ENCODE measurements at places on chromosomes 4 and X.

DNA sequence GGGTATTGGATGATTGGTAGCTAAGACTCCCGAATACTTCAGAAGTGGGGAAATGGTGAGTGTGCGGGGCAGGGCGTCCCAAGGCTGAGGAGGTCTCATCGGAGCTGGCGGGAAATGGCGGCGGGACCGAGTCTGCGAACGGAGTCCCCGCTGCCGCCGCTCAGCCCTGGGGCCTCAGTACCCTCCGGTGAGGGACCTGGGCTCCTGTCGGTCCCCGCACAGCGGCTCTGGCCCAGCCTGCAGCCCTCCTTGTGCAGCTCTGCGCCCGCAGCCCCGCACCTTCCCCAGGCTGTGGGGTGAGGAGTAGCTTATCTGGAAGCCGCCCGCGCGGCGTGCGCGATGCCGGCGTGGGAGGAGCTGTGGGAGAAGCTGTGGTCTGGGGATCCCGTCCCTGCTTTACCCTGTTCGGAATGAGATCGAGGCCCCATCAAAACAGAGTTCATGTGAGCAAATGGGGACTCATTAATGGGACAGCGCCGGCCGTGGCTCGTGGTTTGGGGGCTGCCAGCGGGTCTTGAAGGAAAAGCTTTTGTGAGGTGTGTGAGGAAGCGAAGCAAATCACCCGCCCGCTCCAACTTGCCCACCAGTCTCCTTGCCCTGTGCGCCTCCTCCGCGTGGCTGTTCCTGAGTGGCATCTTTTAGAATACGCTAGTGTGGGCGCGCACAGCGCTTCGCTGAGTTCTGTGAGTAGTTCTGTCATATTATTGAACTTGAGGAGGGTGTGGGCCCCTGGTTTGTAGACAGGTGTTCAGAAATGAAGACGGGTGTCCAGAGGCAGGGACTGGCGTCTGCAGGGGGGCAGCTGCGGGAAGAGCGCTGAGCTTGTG is 531 bp downstream of the ZNF141 start:
- DNase-seq: no peak
- H3K4me3 ChIP-seq: peak overlapping the region; percentile 70
- H3K27me3 ChIP-seq: no peaks in the 10 kb centered on the region
- H3K36me3 ChIP-seq: no peaks in the 10 kb centered on the region
- H3K4me1 ChIP-seq: no peaks in the 10 kb centered on the region

- no peak overlapping the region for H3K27ac ChIP-seq
- no peaks in the 10 kb centered on the region for H3K36me3 ChIP-seq
- DNase-seq: no peak
- no peaks in the 10 kb centered on the region for H3K4me1 ChIP-seq
Measured at GRCh38 chrX:46673620-46674359, 85.1 kb downstream of the SLC9A7 start.

DNA sequence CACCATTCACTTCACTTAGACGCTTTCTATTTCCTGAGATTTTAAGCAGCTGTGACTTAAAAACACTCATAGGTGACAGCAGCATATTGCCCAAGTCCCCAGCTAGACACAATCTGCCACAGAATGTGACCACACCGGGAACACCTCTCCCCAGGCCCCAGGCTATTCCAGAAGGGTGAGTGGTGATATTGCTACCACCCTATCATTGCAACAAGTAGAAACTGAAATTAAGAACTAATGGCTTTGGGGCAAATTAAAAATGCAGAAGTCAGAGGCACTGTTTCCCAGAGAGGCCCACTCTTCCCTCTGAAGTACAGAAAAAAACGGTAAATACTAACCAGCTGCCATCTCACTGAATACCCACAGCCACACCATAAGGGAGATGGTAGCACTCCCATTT is 35.0 kb downstream of the QDPR start:
- no peaks in the 10 kb centered on the region for H3K27me3 ChIP-seq
- no peak overlapping the region for H3K27ac ChIP-seq
- H3K36me3 ChIP-seq: no peaks in the 10 kb centered on the region
- no peaks in the 10 kb centered on the region for H3K4me1 ChIP-seq
- H3K4me3 ChIP-seq: no peak overlapping the region

DNA sequence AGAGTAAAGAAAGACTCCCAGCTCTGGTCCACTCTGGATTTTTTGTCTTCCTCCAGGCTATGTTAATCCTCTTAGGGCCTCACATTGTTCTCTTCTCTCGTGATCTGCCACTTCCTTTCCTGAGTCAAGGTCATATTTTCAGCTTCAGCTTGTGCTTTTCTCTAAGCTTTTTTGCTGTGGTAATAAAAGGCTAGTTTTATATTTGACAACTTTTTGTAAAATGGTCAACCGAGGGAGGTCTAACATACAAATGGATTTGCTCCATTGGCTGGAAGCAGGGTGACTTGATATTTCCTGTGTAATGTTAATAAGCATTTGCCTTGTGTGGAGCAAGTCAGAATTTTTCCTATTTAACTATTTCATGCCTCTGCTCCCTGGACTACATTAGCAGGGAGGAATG is 239.7 kb downstream of the RAB28 start:
- no peak for DNase-seq
- no peaks in the 10 kb centered on the region for H3K27me3 ChIP-seq
- no peak overlapping the region for H3K27ac ChIP-seq
- no peaks in the 10 kb centered on the region for H3K36me3 ChIP-seq
- no peak overlapping the region for H3K4me3 ChIP-seq

GRCh38 chrX:152632445-152633097 is 5.1 kb upstream of the GABRQ start:
- no peak for DNase-seq
- no peak overlapping the region for H3K4me3 ChIP-seq
- H3K36me3 ChIP-seq: no peaks in the 10 kb centered on the region
- H3K27ac ChIP-seq: no peak overlapping the region
- H3K4me1 ChIP-seq: peaks cover 3% of the 10 kb centered on the region

GRCh38 chrX:72016881-72017783 is 106.5 kb downstream of the NHSL2 start:
- no peak overlapping the region for H3K27ac ChIP-seq
- H3K27me3 ChIP-seq: peaks cover 5% of the 10 kb centered on the region
- no peaks in the 10 kb centered on the region for H3K36me3 ChIP-seq
- no peak overlapping the region for H3K4me3 ChIP-seq
- DNase-seq: no peak

DNA sequence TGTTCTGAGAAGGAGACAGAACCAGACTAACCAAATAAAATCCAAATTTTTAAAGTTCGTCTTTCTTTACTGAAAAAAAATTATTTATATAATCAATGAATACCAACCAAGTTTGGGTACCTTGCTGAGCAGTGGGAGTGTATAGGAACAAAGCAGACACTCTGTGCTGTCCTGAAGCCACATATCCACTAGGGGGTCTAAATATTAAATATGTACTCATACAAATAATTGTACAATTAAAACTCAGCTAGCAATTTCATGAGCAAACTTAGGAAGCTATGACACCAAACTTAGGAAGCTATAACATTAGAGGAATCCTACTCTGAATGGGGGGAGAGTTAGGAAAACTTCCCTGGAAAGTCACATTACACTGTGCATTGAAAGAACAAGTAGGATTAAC is 582.0 kb upstream of the EPHA5 start:
- no peaks in the 10 kb centered on the region for H3K4me1 ChIP-seq
- no peak overlapping the region for H3K4me3 ChIP-seq
- no peaks in the 10 kb centered on the region for H3K27me3 ChIP-seq
- no peak overlapping the region for H3K27ac ChIP-seq

- H3K27me3 ChIP-seq: no peaks in the 10 kb centered on the region
- no peak for DNase-seq
- H3K27ac ChIP-seq: no peak overlapping the region
- H3K36me3 ChIP-seq: no peaks in the 10 kb centered on the region
Measured at GRCh38 chr4:113232194-113232593, 182.7 kb downstream of the ANK2 start.

DNA sequence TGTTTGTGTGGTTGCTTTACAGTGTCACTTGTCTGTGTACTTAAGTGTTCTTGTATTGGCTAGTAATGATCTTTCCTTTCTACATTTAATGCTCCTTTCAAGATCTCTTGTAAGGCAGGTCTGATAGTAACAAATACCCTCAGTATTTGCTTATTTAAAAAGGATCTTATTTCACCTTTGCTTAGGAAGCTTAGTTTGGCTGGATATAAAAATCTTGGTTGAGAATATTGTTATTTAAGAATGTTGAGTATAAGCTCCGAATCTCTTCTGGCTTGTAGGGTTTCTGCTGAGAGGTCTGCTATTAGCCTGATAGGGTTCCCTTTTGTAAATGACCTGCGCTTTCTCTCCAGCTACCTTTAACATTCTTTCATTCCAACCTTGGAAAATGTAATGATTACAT is 35.7 kb downstream of the LCORL start:
- H3K4me3 ChIP-seq: no peak overlapping the region
- no peaks in the 10 kb centered on the region for H3K27me3 ChIP-seq

DNA sequence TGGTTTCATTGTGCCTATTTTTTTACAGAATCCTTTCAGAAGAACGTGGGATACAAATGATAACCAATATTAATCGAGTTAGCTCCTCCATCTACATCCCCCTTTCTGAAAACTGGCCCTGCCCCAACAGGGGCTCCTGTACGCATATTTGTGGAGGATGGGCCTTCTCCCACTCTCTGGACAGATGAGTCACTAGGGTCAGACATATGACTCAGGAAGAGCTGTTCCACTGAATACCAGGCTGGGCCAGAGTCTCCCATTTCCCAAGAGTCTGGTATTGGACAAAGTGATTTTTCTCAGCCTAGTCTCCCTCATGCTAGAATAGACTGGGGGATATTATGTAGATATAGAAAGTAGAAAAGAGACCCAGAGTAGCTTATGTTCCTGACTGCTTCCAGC is 142.4 kb downstream of the TSPAN5 start:
- DNase-seq: no peak
- no peak overlapping the region for H3K4me3 ChIP-seq
- peaks cover 24% of the 10 kb centered on the region for H3K4me1 ChIP-seq
- H3K27me3 ChIP-seq: no peaks in the 10 kb centered on the region
- no peak overlapping the region for H3K27ac ChIP-seq

GRCh38 chr4:147658501-147658900 is 25.5 kb downstream of the PRMT9 start:
- no peaks in the 10 kb centered on the region for H3K4me1 ChIP-seq
- no peak overlapping the region for H3K27ac ChIP-seq
- H3K27me3 ChIP-seq: no peaks in the 10 kb centered on the region
- no peak overlapping the region for H3K4me3 ChIP-seq
- peaks cover 99% of the 10 kb centered on the region for H3K36me3 ChIP-seq
- no peak for DNase-seq

DNA sequence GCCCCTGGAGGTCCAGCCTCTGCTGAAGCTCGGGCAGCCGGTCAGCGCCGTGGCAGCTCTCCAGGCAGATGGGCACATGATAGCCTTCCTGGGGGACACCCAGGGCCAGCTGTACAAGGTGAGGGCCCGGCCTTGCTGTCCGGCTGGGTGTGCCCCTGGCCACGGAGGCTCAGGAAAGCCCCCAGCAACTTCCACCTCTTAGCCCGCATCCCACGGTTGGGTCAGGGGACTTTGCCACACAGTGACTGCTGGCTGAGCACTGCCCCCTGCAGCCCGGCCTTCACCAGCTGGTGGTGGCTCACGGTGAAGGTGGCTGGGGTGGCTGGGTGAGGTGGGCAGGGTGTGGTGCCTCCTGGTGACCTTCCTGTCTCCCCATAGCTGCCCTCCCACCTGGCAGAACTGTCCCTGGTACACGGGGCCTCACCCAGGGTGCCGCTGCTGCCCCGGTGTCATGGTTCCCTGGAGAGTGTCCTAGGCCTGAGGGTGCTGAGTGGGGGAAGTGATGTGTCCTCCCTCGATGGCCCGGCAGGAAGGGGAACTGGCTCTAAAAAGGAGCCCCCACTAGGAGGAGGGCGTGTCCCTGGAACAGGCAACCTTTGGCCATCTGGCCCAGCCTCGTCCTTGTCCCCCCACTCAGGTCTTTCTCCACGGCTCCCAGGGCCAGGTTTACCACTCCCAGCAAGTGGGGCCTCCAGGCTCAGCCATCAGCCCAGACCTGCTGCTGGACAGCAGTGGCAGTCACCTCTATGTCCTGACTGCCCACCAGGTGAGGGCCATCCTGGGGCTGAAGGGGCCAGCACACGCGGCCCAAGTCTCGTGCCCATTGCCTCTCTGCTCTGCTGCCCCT is 4.5 kb downstream of the PLXNB3 start:
- no peaks in the 10 kb centered on the region for H3K4me1 ChIP-seq
- no peak overlapping the region for H3K4me3 ChIP-seq
- H3K36me3 ChIP-seq: peaks cover 5% of the 10 kb centered on the region
- no peak overlapping the region for H3K27ac ChIP-seq
- no peaks in the 10 kb centered on the region for H3K27me3 ChIP-seq

DNA sequence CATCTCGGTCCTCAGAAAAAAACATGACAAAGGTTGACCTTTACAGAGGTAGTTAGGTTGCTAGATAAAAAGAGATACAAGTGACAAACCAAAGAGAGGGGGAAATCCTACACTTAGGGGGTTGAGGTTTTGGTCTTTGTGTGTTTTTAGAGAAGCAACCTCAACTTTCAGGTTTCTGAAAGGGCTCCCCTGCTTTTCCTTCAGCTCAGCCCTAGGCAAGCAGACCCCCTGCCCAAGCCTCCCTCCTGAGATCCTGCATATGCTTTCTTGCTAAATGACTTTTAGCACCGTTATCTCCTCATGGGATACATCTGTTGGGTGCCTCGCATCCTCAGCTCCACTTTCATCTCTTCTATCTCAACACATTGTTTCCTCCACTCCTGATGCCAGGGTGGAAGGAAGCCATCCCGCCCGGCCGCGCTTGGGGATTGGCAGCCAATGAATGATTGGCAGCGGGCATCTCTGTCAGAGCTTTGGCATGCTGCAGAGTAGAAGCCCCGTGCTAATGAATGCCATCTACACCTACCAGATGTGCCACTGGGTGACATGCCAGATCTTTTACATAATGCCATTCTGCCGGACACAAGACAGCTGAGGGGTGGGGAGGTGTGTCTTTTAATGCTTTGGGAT is 15.0 kb upstream of the PRDM8 start:
- no peak overlapping the region for H3K27ac ChIP-seq
- H3K4me1 ChIP-seq: peaks cover 52% of the 10 kb centered on the region
- H3K36me3 ChIP-seq: no peaks in the 10 kb centered on the region
- H3K27me3 ChIP-seq: peaks cover 11% of the 10 kb centered on the region

DNA sequence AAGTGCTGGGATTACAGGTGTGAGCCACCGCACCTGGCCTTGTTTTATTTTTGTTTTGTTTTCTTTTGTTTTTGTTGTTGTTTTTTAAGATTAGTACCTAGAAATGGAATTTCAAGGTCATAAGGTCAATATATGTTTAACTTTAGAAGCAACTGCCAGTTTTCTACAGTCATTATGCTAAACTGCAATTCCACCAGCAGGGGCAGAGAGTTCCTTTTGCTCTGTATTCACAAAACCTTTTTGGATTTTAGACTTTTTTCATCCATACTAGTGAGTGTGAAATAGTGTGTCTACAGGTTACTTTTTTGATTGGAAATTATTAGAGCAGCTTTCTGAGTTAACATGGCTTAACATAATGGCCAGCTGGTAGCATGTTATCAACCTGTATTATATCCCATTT is 580.6 kb downstream of the TRIML1 start:
- DNase-seq: no peak
- no peaks in the 10 kb centered on the region for H3K27me3 ChIP-seq
- no peaks in the 10 kb centered on the region for H3K4me1 ChIP-seq
